SK-N-SH treated with all-trans-retinoic acid at 6 μM for 48 hours (cell line): ENCODE measurements at places on chromosomes 2 and 18.

DNA sequence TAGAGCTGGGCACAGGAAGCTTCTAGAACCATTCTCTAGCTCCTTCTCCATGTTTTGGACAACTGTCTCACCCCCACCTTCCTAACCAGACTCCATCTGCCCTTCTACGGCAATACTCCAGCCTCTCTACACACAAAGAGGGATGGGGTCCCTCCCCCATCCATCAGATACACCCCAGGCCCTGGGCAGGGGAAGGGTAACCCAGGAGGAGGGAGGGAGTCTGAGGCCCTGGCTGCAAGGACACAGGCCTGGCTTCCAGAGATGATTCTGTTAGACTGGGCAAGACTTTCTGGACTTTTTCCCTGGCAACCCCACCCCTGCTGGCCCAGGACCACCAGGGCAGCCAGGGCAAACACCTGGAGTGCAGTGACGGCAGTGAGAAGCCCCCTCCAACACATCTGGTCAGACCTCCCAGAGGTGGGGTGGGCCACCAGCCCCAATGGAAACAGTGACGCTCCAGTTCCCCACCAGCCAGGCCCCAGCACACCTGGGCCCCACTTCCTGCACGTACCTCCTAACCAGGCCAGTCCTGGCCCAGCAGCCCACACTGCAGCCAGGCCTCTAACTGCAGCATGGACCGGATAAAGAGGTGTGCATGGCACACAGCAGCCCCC is 6.5 kb downstream of the CYP26B1 start:
- no peak for ATAC-seq

GRCh38 chr2:15031745-15032240 is 399.3 kb downstream of the LRATD1 start:
- ATAC-seq, result no peak

- peak; percentile 78 for ATAC-seq
Observed at GRCh38 chr2:9665898-9666297, 35.1 kb upstream of the YWHAQ start.

DNA sequence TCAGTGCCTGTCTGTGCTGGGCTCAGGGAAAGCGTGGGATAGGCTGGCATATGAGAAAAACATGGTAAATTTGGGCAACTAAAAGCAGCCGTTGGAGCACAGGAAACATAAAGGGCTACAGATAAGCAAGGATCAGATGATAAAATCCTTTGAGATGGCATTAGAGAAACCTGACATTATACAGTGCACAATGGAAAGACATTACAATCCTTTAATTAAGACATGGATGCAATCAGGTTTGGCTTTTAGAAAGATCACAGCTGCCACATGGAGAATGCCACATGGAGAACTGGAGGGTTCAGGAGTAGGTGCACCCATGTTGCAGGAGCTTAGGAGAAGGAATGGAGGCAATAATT is 117.3 kb downstream of the CDC42EP3 start:
- peak; percentile 73; the same call in 2 of the 3 replicates for ATAC-seq

GRCh38 chr2:180412219-180412618 is 405.1 kb upstream of the CWC22 start:
- no peak for ATAC-seq

DNA sequence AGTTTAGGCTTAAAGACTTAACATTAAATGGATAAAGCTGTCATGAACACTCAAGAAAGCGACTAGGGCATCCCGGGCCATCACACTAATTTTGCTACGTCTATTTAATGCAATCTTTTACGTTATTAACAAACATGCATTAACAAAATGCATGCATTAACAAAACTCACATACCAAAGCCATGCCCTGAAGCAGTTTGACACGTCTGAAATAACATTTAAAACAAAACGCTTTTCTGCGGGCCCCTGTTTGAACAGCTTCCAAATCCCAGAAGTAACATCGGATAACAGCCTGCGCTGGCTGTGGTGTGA is 458 bp downstream of the B4GALT6 start:
- ATAC-seq, result no peak

- no peak for ATAC-seq
Observed at GRCh38 chr2:208329485-208329884, 63.4 kb downstream of the PIKFYVE start.

GRCh38 chr2:188319838-188320237 is 28.2 kb downstream of the GULP1 start:
- ATAC-seq, result no peak

GRCh38 chr2:75221862-75222261 is 22.5 kb upstream of the TACR1 start:
- peak; percentile 79 for ATAC-seq

DNA sequence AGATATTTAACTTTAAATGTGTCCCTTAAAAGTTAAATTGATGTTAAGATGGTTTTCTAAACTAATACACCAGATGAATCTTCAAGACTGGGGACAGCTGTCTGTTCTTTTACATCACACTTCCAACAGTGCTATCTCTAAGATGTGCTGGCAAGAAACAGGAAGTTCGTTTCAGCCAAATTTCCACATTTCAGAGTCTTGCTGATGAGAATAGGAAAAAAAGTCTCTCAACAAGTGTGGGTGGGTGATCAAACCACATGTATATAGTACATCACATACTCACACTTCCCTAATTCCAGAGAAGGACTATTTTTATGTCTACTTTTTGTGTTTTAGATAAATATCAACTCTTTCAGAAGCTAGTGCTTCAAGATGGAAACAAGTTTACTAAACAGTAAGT is 1712.8 kb upstream of the TMEFF2 start:
- ATAC-seq, result no peak

DNA sequence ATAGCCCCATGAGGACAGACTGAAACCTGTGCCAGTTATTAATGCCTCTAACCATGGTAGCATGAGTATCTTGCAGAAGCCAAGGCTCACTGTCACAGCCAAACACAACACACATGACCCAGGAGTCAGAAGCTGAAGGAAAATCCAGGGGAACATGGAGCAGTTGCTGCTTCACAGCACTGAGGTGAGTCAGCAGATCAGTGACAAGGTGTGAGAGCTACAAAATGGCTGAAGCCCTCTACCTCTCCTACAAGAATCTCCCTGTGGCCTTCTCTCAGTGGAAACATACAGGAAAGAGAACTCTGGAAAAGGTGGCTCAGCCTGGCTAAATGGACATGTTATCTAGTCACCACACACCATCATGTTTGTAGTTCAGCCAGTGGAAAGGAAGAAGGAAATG is 93.5 kb downstream of the NAB1 start:
- ATAC-seq, result no peak
